Immature natural killer cell (primary cell): ENCODE measurements at places on chromosomes 6 and 20.

- no peak for DNase-seq
Observed at GRCh38 chr6:7138921-7139358, 31.2 kb downstream of the RREB1 start.

GRCh38 chr20:1861347-1861976 is 33.7 kb upstream of the SIRPA start:
- DNase-seq: no peak

GRCh38 chr6:44800171-44800783 is 412.8 kb downstream of the CDC5L start:
- no peak for DNase-seq

- DNase-seq: peak; percentile 54
Observed at GRCh38 chr20:49846206-49846807, 33.7 kb downstream of the SLC9A8 start.

- no peak for DNase-seq
Observed at GRCh38 chr6:111599259-111599658, 6.4 kb downstream of the TRAF3IP2 start.

- DNase-seq: no peak
Observed at GRCh38 chr6:20873425-20874190, 339.4 kb downstream of the CDKAL1 start.

DNA sequence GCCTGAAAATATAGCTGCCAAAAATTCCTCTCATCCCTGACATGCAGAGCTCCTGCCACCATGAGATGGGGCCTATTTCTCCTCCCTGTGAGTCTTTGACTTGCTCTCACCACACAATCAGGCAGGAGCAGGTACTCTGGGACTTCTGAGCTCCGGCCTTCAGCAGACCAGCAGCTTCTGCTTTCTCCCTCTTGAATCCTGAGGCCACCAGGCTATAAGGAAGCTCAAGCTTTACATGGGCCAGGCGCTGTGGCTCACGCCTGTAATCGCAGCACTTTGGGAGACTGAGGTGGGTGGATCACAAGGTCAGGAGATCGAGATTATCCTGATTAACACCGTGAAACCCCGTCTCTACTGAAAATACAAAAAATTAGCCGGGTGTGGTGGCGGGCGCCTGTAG is 238.7 kb upstream of the RREB1 start:
- no peak for DNase-seq

GRCh38 chr6:158064725-158065251 is 83.1 kb downstream of the SYNJ2 start:
- DNase-seq: no peak

DNA sequence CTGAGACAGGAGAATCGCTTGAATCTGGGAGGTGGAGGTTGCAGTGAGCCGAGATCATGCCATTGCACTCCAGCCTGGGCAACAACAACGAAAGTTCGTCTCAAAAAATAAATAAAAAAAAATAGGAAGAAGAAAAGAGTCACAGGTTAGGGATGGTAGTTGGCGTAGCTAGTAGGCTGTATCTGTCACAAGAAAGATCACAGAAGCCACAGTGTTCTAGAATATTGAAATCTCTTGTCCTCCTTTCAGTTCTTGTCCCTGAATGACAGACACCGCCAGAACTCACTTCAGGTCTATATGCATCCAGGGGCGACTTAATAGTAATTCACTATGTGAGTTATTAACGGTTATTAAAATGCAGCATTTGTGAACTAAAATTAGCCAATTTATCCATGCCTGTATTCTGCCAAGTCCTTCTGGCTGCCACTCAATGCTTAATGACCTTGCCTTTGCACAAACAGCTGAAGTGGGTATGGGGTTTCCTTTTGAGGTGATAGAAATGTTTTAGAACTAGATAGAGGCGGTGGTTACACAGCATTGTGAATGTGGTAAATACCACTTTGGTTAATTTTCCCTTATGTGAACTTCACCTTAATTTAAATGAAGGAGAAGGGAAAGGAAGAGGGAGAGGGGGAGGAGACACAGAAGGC is 41.3 kb upstream of the ZMYND8 start:
- DNase-seq: no peak

DNA sequence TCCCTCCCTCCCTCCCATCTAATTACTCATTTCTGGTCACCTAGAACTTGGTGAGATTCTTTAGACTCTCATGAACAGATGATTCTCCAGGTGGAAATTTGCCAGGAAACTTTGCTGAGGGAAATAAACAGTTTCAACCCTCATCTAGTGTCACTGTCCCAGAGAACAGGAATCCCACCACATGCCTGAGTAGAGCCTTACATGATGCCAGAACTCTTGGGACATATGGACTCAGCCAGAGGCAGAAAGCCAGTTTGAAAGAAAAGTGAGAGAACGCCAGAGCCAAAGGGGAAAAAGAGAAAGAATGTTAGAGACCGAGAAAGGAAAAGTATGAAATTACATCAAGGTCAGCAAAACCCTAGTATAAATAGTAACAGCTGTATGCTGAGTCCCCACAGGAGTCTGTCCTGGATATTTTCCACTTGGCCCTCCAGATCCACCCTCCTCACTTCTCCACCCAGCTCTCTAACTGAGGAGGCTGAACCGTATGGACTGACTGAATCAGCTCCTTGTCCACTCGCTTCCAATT is 127.5 kb upstream of the COL21A1 start:
- DNase-seq: no peak

GRCh38 chr6:46160102-46160501 is 10.7 kb downstream of the ENPP5 start:
- DNase-seq: no peak

GRCh38 chr6:110432285-110432900 is 17.0 kb upstream of the DDO start:
- DNase-seq: no peak

- no peak for DNase-seq
Observed at GRCh38 chr6:40036186-40036585, 101.9 kb upstream of the MOCS1 start.

DNA sequence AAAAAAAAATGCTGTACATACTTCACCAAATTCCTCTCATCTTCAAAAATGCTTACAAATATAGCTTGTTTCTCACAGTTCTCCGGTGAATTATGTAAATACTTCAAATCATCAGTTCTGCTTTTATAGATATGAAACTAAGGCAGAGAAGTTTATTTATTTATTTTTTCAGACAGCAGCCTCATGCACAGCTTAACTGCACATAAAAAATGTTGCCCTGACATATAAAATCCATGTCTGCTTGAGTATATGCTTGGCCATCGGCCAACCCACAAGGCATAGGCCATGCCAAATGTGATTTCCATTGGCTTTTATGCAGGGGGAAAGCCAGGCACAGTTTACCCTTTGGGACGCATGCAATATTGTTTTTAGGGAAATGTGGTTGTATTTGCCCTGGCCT is 57.3 kb upstream of the PHACTR2 start:
- DNase-seq: no peak

- no peak for DNase-seq
Observed at GRCh38 chr6:3616565-3617176, 134.8 kb downstream of the PXDC1 start.

DNA sequence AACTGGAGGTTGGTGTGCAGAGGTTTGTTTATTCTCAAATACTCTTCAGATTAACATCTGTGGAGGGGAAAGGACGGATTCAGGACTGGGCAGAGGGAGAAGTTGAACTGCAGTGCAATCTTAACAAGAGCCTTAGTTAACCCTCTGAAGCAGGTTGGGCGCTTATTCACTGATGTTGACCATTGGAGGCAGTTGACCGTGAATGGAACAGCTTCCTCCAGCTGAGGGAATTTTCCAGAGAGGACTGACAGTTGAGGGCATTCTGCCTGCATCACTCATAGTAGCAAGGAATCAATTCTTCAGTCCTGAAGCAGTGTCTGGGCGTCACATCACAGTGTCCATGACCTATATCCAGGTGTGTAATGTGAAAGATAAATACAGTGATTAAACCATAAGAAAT is 80.9 kb downstream of the PLCB4 start:
- DNase-seq: no peak

GRCh38 chr6:22024973-22025467 is 271.8 kb downstream of the PRL start:
- DNase-seq: no peak

- DNase-seq: no peak
Observed at GRCh38 chr6:82954937-82955577, 110.6 kb downstream of the UBE3D start.

DNA sequence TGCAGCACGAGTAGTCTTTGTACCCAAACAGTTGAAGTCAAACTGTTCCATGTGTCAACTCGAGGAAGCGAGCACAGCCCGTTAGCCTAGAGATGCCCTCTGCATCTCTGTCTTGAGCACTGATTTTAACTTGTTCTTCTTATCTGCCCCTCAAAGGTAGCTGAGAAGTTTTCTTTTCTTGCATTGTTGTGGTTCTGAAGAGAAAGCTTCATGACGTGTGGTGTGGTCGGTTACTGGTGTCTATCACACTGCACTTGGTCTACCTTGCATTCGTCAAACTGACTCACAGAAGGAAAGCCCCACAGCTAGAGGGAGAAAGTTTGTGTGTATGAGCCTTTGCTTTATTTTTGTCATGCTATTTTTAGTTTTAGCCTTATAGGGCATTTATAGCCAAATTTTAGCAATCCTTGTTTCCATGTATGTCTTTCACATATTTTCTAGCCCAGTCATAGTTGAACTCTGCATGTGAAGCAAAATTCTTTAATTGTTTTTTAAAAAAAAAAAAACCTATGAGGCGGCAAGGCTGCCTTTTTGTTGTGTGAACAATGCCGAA is 115.1 kb downstream of the JAG1 start:
- peak; percentile 56 for DNase-seq

- no peak for DNase-seq
Observed at GRCh38 chr6:29678114-29678513, 2.8 kb downstream of the ZFP57 start.
